ENCODE measurements at places on chromosomes 1 and 21. TPM values are rescaled to one million over a fixed set of nuclear protein-coding genes. Genes with fewer than 3 reads are reported as not detected.

The SPRR1B gene
- total RNA-seq = 274 TPM

The PLA2G2D gene
- not detected for total RNA-seq

The MORC3 gene
- 23.6 TPM for total RNA-seq

The KRTAP19-8 gene
- not detected for total RNA-seq

DNA sequence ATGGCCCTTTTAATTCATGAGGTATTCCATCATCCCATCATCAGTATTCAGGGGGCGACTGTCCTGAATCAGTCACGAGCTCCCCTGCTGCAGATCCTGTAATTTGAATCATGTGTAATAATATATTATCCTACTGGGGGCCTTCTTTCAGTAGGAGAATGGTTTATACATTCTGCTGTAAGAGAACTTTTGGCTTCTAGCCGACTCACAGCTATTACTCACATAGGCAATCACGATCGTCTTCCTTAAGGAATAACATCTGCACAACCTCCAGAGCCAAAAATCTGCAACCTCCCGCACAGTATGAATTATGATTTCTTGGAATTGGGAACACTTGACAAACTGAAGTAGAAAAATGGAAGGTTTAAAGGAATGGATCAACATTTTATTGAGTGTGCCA lies 343.0 kb downstream of the USP25 start:
- no peaks in the 10 kb centered on the region for H3K27me3 ChIP-seq
- H3K36me3 ChIP-seq = no peaks in the 10 kb centered on the region
- no peak overlapping the region for H3K27ac ChIP-seq
- H3K4me1 ChIP-seq = peaks cover 35% of the 10 kb centered on the region
- no peak for DNase-seq

- no peaks in the 10 kb centered on the region for H3K27me3 ChIP-seq
- DNase-seq = no peak
- H3K27ac ChIP-seq = no peak overlapping the region
- H3K4me1 ChIP-seq = peaks cover 16% of the 10 kb centered on the region
Measured at GRCh38 chr21:31489726-31490125, 145.7 kb upstream of the TIAM1 start.

DNA sequence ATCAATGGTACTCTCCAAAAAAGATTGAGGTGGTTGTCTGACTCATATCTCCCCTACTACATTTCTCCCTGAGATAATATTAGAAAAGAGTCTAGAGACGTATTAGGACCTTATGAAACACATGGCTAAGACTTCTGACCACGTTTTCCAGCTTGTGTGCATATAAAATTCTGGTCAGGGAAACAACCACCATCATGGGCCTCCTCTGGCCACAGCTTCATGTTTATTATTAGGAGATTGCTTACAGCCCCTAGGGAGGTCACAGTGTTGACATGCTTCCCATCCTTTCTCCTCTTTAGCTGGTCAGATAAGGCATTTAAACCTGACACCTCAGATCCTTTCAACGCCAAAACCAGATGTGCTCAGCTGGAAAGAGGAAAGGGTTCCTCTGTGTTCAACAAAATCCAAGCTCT lies 620.2 kb downstream of the PLPP3 start:
- no peaks in the 10 kb centered on the region for H3K27me3 ChIP-seq
- DNase-seq = no peak
- no peaks in the 10 kb centered on the region for H3K36me3 ChIP-seq
- H3K27ac ChIP-seq = no peak overlapping the region

GRCh38 chr1:170596701-170597100 lies 64.7 kb downstream of the GORAB start:
- DNase-seq = no peak
- H3K36me3 ChIP-seq = no peaks in the 10 kb centered on the region
- H3K4me1 ChIP-seq = peaks cover 19% of the 10 kb centered on the region
- peaks cover under 1% of the 10 kb centered on the region for H3K27me3 ChIP-seq

DNA sequence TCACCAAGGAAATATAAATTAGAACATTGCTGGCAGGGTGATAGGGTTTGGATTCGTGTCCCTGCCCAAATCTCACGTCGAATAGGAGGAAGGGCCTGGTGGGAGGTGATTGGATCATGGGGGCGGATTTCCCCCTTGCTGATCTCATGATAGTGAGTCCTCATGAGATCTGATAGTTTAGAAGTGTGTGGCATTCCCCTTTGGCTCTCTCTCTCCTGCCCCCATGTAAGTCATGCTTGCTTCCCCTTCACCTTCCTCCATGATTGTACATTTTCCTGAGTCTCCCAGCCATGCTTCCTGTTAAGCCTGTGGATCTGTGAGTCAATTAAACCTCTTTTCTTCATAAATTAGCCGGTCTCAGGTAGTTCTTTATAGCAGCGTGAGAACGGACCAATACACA lies 60.6 kb downstream of the VPS26C start:
- DNase-seq = no peak
- no peaks in the 10 kb centered on the region for H3K27me3 ChIP-seq
- no peak overlapping the region for H3K27ac ChIP-seq
- H3K36me3 ChIP-seq = peaks cover 37% of the 10 kb centered on the region
- H3K4me1 ChIP-seq = no peaks in the 10 kb centered on the region
- H3K4me3 ChIP-seq = no peak overlapping the region

Data from type B pancreatic cell (in vitro differentiated cells).